ENCODE measurements at places on chromosomes 7 and 10. TPM values are rescaled to one million over a fixed set of nuclear protein-coding genes. Genes with fewer than 3 reads are reported as not detected.

DNA sequence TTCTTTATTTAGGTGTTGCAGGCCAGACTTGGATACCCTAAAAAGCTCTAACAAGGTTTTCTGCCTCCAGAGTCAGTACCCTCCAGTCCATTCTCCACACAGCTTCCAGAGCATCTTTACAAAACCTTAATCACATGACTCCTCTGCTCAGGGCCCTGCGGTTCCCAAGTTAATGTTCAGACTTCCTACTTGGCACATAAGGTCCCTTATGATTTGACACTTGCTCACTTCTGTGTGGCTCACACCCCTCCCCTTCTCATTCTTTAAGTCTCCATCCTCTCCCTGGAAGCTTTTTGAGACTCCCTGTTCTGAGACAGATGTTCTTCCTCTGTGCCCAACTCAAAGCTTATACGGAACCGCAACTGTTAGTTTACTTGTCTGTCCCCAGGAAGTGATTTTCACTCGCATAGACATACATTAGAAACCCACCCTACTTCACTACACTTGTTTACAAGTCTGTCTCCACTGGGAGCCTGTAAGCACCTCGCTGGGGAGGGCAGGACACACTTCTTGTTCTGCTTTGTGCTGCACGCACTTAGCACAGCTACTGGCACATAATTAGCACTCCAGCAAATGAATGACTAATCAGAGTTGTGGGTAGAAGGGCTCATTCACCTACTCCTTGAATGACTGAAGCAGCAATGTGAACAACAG, 154.3 kb upstream of the LAMB4 start:
- DNase-seq = no peak
- no peak overlapping the region for H3K27ac ChIP-seq
- no peaks in the 10 kb centered on the region for H3K4me1 ChIP-seq
- no peaks in the 10 kb centered on the region for H3K36me3 ChIP-seq
- peaks cover 17% of the 10 kb centered on the region for H3K27me3 ChIP-seq

- H3K36me3 ChIP-seq = no peaks in the 10 kb centered on the region
- no peak overlapping the region for H3K4me3 ChIP-seq
- H3K4me1 ChIP-seq = peaks cover 52% of the 10 kb centered on the region
- H3K27me3 ChIP-seq = no peaks in the 10 kb centered on the region
Measured at GRCh38 chr7:90678986-90679385, 82.9 kb downstream of the CDK14 start.

DNA sequence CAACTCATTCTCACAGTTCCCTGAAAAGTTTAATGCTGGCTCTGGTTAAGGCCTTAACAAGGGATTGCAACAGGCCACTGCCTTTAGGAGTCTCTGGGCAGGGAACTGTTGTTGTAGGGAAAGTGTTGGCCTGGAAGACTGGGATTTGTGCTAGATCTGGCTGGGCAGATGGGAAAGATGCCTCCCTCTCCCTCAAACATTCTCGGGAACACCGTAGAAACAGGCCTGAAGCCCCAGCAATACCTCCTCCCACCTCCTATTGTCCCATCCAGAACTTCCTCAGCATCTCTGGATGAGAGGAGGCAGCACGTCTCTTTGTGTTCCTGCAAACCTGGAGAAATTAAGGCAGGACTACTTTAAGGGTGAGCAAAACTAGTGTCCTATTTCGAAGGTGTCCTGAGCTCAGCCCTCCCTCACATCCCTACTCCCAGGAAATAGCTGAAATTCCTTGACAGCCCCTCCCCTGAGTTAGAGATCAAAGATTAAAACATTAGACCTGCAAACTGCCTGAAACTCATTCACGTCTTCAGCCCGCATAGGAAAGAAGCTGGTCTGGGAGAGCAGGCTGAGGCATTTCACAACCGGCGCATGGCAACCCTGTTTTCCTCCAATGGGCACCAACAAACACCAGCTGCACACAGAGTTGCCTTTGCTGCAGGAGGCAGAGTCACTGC, 10.9 kb upstream of the MAP3K8 start:
- DNase-seq = peak; percentile 75
- peaks cover 1% of the 10 kb centered on the region for H3K27me3 ChIP-seq
- H3K4me3 ChIP-seq = peak overlapping the region; percentile 8

DNA sequence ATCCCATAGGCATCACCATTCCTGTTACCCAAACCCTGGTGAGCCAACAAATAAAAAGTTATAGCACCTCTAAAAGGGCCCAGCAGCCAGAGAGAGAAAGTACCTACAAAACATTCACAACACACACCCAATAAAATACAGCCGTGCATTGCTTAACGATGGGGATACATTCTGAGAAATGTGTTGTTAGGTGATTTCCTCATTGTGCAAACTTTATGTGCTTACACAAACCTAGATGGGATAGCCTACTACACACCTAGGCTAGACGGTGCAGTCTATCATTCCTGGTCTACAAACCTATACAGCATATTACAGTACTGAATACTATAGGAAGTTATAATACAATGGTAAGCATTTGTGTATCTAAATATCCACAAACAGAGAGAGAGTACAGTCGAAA, 44.9 kb upstream of the UCN3 start:
- H3K27me3 ChIP-seq = peaks cover 10% of the 10 kb centered on the region
- H3K4me1 ChIP-seq = peaks cover 19% of the 10 kb centered on the region
- DNase-seq = no peak
- H3K4me3 ChIP-seq = no peak overlapping the region
- no peaks in the 10 kb centered on the region for H3K36me3 ChIP-seq

- H3K4me3 ChIP-seq = no peak overlapping the region
- peaks cover 2% of the 10 kb centered on the region for H3K27me3 ChIP-seq
- no peaks in the 10 kb centered on the region for H3K4me1 ChIP-seq
- H3K27ac ChIP-seq = no peak overlapping the region
- no peaks in the 10 kb centered on the region for H3K36me3 ChIP-seq
Measured at GRCh38 chr10:52066383-52066782, 247.7 kb upstream of the DKK1 start.

GRCh38 chr7:158802535-158803366, 26.6 kb downstream of the ESYT2 start:
- H3K27ac ChIP-seq = peak overlapping the region; percentile 95
- H3K4me3 ChIP-seq = peak overlapping the region; percentile 77
- H3K27me3 ChIP-seq = peaks cover 3% of the 10 kb centered on the region
- peaks cover 29% of the 10 kb centered on the region for H3K36me3 ChIP-seq
- H3K4me1 ChIP-seq = peaks cover 36% of the 10 kb centered on the region

DNA sequence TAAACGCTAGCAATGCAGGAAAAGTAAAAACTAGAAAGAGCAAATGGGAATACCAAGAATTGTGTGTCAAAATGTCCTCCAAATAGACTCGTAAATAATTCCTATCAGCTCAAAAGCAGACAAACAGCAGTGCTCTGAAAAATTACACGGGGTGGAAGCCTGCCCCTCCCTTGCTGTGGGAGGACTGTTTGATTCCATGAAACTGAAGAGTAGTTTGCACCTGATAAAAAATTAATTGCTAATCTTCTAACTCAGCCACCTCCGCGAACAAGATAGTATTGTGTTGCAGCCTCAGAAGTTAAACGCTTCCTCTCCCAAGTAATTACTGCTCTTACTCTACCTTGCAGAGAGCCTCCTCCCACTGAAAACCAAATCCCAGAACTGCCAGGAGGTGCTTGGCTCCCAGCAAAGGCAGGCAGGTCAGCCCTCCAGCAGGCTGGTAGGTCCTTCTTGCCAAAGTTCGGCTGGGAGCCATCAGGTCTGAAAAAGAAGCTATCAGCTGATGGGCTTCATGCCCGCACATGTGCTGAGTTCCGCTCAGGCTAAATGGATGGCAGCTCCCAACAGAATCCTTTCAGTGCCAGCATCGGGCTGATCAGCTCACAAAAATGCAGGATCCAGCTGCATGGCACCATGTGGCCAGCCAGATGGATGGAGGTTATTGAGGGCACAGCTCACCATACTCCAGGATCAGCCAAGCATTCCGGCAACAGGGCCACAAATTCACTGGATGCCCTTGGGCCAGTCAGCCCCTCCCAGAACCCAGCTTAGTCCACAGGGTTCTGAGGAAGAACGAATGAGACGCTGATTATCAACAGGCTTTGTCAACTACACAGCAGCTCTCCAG, 37.1 kb downstream of the MAD1L1 start:
- no peak for DNase-seq
- peaks cover 13% of the 10 kb centered on the region for H3K36me3 ChIP-seq
- H3K27me3 ChIP-seq = no peaks in the 10 kb centered on the region
- H3K27ac ChIP-seq = no peak overlapping the region
- peaks cover 2% of the 10 kb centered on the region for H3K4me1 ChIP-seq
- H3K4me3 ChIP-seq = no peak overlapping the region

DNA sequence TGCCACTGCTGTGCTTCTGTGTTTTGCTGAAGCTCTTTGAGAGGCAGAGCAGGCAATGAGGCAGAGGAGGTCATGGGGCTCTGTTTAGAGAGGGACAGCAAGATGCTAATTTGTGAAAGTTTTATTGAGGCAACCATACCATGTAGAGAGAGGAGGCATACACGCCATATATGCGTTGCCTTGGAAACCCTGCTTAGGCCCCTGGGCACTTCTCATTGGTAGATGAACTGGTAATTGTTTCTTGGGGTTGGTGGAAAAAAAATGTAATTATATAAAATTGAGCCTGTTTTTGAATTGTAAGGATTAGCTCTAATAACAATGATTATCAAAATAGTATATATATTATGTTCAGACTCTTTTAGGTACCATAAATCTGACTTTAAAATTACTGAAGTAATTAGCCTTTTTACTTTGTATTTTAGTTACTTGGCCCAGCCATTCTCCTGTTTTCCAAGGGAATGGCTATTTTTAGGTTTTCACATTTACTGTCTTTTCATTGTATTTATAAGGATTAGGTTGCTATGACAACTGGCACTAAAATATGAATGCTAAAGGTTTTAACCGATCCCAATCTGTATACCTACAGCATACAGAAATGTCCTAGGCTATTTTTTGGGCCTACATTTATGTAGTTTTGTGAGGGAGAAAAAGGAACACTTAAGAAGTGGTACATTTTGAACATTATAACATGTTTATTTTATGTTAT, 52.4 kb downstream of the BZW2 start:
- peaks cover 52% of the 10 kb centered on the region for H3K36me3 ChIP-seq
- peaks cover 75% of the 10 kb centered on the region for H3K4me1 ChIP-seq
- peak overlapping the region; percentile 11 for H3K4me3 ChIP-seq
- DNase-seq = peak; percentile 26
- peaks cover 3% of the 10 kb centered on the region for H3K27me3 ChIP-seq

GRCh38 chr10:45586028-45586824, 86.3 kb downstream of the ZFAND4 start:
- H3K27ac ChIP-seq = no peak overlapping the region
- peaks cover 8% of the 10 kb centered on the region for H3K36me3 ChIP-seq
- no peak for DNase-seq
- peaks cover 8% of the 10 kb centered on the region for H3K4me1 ChIP-seq

DNA sequence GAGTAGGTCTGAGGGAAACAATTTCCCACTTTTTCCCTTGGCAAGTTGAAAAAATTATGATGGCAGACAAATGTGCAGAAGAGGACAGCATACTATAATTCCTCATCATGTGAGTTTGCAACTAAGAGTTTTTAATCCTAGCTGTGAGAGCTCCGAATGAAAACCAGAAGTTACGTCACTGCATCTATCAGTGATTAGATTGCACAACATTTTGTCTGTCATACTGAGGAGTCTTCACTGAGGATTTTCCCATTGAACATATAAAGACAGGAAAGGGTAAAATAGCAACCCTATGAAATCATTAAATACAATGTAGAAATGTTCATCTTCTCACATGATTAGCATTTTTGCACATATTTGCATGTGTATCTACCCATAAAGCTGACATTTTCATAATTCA, 45.8 kb downstream of the ZNF736 start:
- no peak overlapping the region for H3K27ac ChIP-seq
- H3K36me3 ChIP-seq = peaks cover 32% of the 10 kb centered on the region
- no peak overlapping the region for H3K4me3 ChIP-seq
- DNase-seq = no peak
- no peaks in the 10 kb centered on the region for H3K4me1 ChIP-seq
- H3K27me3 ChIP-seq = no peaks in the 10 kb centered on the region

- H3K36me3 ChIP-seq = no peaks in the 10 kb centered on the region
- no peaks in the 10 kb centered on the region for H3K27me3 ChIP-seq
- H3K4me1 ChIP-seq = peaks cover 29% of the 10 kb centered on the region
- no peak overlapping the region for H3K27ac ChIP-seq
Measured at GRCh38 chr7:80260606-80261005, 126.0 kb downstream of the GNAI1 start.

DNA sequence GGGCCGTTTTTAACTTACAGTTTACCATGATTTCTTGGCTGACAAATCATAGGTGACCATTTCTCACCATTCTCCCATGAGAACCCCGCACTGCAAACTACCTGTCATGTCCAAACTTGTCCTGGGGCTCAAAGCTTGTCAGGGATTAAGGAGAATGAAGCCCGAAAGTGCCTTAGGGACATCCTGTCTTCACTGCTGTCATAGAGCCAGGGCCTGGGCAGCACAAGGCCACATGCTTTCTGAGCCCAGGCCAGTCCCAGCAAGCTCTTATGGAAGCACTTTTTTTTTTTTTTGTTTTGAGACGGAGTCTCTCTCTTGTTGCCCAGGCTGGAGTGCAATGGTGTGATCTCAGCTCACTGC, 33.9 kb downstream of the CCM2 start:
- peaks cover 22% of the 10 kb centered on the region for H3K4me1 ChIP-seq
- H3K27me3 ChIP-seq = no peaks in the 10 kb centered on the region
- no peak overlapping the region for H3K4me3 ChIP-seq
- H3K36me3 ChIP-seq = peaks cover 4% of the 10 kb centered on the region
- H3K27ac ChIP-seq = peak overlapping the region; percentile 93
- DNase-seq = no peak

DNA sequence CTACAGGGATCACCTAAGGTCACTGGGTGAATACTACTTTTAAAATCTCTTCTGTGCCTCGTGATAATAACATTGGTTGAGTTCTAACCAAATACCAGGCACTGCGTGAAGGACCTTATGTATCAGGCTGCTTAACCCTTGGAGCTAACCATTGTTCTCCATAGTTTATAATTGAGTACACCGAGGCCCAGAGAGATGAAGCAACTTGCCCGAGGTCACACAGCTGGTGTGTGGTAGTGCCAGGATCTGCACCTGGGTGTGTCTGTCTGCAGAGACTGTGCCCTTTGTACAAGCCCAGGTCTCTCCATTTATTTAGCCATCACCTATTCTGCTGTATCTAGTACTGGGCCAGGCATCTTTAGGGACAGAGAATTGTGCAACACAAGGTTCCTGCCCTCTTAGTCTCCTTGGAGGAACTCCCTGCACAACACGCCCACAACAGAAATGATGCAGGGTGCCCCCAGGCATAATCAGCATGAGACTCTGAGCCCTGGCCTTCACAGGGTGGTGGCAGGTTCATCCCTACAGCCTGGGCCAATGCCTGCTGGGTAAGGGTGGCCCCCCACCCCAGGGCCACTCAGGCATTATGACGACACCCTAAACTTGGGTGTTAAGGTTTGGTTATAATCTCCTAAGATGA, 31.5 kb downstream of the UNC5B start:
- peak; percentile 73 for DNase-seq
- H3K27me3 ChIP-seq = no peaks in the 10 kb centered on the region
- H3K36me3 ChIP-seq = no peaks in the 10 kb centered on the region
- H3K4me1 ChIP-seq = peaks cover 55% of the 10 kb centered on the region

The AMZ1 gene
- total RNA-seq = 7.2 TPM

The MAD1L1 gene
- total RNA-seq = 36.3 TPM

The PDE6C gene
- total RNA-seq = not detected

The GALNT17 gene
- total RNA-seq = not detected

The HIF1AN gene
- total RNA-seq = 60.1 TPM
